ENCODE measurements at places on chromosomes 2 and 18.
A peak's percentile ranks its signal among the peaks of the same experiment; 100 is the strongest.

GRCh38 chr18:78683191-78684010, 296.2 kb upstream of the SALL3 start:
- DNase-seq: no peak

GRCh38 chr18:79571211-79572092, 108.2 kb upstream of the CTDP1 start:
- DNase-seq: no peak

- DNase-seq: no peak
These were observed 9.3 kb upstream of the MTERF4 start for GRCh38 chr2:241111440-241111805.

DNA sequence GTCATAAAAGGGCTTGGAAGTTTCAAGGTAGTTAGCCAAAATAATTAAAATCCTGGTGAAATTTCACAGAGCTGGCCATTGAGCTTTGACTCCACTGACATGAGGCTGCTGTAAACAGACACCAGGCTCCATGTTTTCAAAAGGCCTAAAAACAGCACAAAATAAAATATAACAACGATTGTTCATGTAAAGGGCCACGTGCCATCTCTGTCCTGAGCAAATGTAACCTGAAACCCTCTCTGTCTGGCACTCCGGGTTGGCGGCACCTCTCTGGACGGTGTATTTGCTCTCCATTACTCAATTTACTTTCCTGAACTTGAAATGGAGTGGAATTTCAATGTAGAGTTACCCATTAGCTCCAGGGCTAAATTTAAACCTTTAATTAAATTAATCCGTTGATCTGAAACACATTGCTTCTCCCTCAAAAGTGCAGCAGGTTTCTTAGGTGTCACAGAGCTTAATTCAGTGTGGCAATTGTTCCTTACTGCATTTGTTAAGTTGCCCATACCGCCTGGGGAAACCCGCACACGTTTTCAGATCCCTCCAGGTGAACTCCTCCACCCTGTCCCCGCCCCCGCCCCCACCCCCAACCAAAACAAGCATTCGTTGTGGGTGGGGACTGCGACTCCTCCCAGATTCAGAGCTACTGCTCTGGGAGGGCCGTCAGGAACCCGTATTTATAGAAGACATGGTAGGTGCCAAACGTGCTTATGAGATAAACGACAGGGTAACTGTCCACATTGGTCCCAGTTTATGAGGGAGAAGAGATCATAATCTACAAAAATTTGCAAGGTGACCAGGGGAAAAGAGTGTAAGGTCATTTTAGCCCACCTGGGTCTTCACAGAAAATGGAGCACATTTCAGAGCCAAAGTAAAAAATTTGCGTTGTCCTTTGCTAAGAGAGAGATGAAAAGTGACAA, 1.2 kb upstream of the CABLES1 start:
- DNase-seq: no peak

DNA sequence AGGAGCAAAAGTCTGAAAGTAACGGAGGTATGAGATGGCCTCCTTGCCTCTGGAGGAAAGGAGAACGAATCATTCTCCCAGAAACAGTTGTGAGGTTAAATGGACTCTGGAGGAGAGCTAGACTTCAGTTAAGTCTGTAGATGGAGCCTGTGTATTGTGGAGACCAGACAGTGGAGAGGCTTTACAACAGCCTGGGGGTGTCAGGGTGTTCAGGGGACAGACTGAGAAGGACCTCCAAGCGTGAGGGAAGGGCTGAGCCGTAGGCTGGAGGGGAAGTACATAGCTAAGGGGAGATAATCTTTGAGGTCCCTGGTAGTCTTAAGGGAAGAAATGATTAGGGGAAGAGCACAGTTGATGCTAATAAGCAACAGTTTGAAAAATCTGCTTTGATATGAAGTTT, 76.6 kb downstream of the GALNT1 start:
- DNase-seq: no peak

GRCh38 chr18:46166261-46166970, 62.2 kb downstream of the HAUS1 start:
- no peak for DNase-seq

- no peak for DNase-seq
These were observed 45.8 kb downstream of the SLC4A5 start for GRCh38 chr2:74297391-74297790.

- no peak for DNase-seq
These were observed 235.4 kb upstream of the FANCL start for GRCh38 chr2:58476556-58476955.

GRCh38 chr2:108447947-108448677, 894 bp upstream of the GCC2 start:
- DNase-seq: no peak

- no peak for DNase-seq
These were observed 126.3 kb downstream of the LYPD6B start for GRCh38 chr2:149164827-149165226.

DNA sequence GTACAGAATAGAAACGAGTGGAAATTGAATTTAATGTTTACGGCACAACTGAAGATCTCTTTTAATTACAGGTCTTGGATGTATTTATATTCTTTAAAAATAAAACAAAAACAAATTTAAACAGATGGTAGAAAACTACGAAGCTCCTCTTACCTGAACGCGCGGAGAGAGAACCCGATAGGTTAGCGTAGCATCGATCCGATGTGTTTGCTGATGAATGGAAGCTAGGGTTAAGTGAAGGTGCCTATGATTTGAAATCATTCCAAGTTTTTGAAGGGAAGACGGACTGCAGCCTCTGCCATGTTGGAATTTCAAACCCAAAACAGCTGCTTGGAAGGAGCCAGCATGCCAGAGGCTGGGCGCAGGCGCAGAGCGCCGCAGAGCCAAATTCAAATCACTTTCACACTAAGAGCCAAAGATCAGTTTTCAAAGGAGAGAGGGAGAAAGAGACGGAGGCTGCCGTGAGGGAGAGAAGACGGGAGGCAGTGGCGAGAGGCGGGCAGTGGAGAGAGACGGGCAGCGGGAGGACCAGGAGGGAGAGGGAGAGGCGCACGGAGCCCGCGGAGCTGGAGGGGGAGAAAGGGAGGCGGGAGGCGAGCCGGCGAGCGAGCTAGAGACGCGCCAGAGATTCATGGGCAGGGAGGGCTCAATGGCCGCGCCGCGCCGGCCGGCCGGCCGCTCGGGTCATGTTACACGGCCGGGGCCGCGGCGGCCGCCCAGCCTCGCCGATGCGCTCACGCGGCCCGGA, at the start of gene FIGN:
TSS of gene FIGN (minus strand) at position 324 of the 748 bp plus-strand sequence. CDS start 1,081 bp downstream, outside the sequence.
- DNase-seq: peak; percentile 87

DNA sequence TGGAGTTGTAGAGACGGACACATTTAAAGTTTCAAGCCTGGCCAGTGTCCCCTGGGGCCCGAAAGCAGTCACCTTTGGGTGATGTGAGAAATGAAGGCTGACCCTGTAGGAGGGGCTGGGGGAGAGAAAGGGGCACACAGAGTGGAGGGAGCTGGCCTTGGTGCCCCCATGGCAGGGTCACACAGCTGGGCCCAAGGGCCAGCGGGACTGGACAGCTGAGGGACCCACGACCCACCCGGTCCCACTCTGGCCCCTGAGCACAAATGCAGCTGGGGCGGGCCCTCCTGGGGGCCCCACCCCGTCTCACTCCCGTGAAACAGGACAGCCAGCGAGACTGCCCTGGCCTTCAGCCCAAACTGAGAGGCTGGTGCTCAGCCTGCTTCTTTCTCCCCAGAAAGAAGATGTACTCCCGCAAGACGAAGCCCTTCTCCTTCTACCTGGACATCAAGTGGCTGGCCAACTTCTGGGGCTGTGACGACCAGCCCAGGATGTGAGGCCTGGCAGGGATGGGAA, 6.1 kb downstream of the AGXT start:
- DNase-seq: no peak
